ENCODE measurements at places on chromosomes 12 and 14.

DNA sequence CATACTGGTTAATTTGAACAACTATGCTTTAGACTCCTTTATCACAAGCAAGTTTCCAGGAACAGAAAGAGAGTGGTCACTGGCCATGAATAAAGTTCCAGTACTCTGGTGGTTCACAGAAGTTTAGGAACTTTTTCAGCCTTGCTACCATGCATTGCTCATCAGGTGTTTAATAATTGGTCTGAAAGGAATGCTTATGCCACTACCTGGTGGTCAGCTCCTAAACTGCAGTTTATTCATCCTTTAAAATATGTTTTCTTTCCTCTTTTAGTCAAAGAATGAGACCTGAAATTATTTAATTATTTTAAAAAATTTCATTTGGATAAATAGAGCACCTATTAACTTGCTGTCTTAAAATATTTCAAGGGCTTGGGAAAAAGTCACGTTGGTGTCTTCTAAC is 260.1 kb upstream of the OR4E1 start:
- DNase-seq: no peak

GRCh38 chr12:114894076-114894475 is 210.1 kb upstream of the TBX3 start:
- DNase-seq: no peak

- DNase-seq: no peak
These were observed 50.0 kb downstream of the NCOR2 start for GRCh38 chr12:124517260-124518050.

- DNase-seq: no peak
These were observed 50.8 kb downstream of the PPP2R5E start for GRCh38 chr14:63492391-63492790.

DNA sequence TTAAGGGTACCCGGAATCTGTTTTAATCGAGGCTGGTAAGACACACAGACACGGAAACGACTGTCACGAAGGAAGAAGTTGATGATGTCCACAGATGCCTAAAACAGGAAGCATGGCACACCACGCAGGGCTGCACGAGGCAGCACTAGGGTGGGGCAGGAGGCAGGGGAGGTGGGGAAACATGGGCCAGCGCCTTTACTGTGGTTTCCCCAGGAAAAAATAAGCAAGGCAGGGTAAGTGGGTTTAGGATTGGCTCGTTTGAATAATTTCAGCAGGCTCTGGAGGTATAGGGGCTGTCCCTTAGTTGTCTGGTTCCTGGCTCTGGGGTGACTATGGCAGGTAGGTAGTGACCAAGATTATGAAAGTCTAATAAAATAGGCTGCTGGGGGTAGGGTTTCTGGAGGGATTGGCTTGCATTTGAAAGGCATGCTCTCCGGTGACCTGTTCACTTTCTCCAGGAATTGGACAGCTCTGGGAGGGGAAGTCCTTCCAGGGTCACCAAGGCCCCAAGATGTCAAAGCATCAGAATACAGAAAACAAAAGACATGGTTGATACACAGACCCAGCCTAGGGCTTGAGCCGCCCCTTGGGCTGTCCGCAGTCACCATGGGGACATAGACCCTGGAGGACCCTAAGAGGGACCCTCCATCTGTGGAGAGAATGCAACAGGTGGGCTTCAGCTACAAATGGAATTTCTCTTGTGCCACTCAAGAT is 35.3 kb downstream of the MAP1LC3B2 start:
- peak; percentile 30 for DNase-seq

DNA sequence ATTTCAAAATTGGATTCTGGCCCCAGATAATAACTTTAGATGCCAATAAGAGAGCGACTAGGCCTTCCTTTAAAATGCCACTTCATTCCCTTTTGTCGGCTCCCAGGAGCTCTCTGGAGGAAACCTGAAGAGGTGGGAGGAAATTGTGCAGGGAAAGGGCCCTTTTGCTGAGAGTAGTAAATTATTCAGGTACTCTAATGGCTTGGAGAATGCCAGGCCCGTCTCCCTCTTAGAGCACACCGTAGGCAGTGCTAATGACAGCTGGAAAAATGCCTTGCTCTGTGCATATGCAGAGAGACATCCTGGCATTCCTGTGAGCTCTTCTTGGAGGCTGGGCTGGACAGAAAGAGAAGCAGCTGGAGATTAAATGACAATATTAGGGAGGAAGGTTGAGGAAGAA is 115.0 kb upstream of the RPH3A start:
- DNase-seq: no peak

DNA sequence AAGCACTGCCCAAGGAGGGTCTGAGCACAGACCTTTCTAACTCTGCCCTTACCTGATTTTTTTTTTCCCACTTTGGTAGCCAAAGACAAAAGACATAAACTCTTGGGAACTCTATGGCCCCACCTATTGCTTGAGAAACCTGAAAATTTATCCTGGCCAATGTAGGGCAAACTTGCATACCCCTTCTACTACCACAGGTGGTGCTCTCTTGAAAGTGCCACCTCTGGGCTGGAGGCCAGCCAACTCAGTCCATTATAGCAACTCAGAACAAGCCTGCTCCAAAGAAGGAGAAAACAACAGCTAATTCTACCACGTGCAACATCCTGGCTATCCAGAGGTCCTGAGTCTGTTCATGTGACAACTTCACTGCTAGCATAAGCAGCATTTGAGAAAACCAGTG is 55.7 kb upstream of the ABCD2 start:
- no peak for DNase-seq

DNA sequence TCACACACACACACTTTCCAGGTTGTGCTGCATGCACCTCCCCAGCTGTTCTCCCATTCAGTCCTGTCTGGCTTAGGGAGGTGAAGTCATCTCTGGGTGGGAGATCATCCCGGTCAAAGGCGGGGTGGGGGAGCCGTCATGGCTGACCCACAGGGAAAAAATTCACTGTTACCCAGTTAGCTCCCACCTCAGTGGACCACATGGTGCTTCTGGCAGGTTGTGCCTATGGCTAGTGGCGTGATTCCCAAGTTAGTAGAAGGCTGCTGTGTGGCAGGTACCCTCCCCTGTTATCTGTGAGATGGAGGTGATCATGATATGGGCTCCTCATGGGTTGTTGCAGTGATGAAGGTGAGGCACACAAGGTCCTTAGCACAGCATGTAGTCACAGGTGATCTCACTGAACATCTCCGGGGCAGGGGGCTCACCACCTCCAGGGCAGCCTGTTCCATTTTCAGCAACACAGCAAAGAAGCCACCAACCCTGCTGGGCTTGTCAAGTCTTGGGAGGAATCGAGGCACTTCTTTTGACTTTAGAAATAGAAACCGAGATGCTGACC is 154.9 kb upstream of the CCND2 start:
- no peak for DNase-seq

GRCh38 chr12:27012982-27013255 is 1.3 kb downstream of the TM7SF3 start:
- no peak for DNase-seq

- no peak for DNase-seq
These were observed 340.9 kb downstream of the AACS start for GRCh38 chr12:125406131-125406530.

DNA sequence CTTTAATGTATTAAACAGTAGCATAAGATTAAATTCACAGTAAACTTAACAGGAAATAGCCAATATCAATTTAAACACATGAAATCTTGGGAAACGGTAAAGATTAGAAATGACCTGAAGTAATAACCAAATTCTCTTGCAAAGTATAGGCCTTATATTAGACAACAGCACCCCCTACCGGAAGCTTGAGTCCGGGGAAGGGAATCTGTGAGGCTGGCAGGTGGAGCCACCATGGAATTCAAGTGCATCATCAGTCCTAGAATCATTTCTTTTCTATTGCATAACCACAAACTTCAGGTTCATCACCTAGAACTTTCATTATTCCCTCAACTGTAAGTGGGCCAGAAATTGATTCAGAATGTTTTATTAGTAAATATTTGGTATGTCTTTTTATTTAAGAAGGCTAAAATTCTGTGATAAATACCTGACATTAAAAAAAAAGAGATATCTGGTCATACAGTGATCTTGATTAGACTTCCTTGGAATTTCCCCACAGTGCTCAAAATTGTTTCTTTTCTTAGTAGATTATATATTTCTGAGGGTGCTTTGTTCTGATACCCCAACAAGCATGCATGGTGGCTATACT is 48.6 kb downstream of the AP5M1 start:
- DNase-seq: peak; percentile 36

GRCh38 chr12:30816742-30817465 is 62.2 kb upstream of the CAPRIN2 start:
- DNase-seq: no peak

GRCh38 chr12:130702966-130703732 is 12.9 kb downstream of the RIMBP2 start:
- no peak for DNase-seq

GRCh38 chr12:13941258-13942249 is 39.8 kb downstream of the GRIN2B start:
- DNase-seq: no peak

DNA sequence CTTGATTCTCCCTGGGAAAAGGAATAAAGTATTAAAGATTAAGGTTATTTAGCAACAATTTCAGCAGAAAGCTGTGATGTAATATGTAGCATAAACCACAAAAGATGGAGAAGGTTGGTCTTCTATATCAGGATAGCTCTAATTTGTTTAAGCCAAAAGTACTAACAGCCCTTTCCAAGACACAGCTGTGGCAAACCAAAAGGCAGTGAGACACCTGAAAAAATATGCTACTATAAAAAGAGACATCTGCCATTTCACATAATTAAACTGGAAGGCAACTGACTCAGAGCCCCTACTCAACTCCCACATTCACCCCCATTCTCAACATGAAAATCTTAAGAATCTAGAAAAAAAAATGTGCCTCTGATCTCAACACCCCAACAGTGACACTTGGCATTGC is 390.2 kb upstream of the PRICKLE1 start:
- DNase-seq: no peak

GRCh38 chr12:49059045-49059298 is 1.6 kb downstream of the KMT2D start:
- no peak for DNase-seq

DNA sequence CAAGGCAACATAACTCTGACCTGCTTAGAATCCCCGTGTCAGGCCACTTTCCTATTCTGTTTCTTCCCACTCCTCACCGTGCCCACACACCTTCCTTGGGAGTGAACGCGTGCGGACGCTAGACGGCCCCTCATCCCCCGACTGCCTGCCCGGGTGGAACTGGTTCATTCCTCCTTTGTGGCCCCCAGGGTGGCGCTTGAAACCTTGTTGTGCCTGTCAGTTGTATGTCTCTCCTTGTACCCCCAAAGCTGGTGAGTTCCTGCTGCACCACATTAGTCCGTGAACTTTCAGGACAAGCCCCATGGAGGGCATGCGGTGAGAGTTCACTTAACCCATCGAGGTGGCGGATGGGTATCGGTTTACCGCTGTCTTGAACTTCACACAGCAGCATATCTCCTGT is 46.7 kb downstream of the SSH1 start:
- DNase-seq: no peak
